Stimulated activated effector memory CD8-positive, alpha-beta T cell treated with anti-CD3 and anti-CD28 coated beads, Interleukin-12 subunit alpha, Interleukin-12 subunit beta, amount 100 ng/mL, for 72 hours (primary cell): ENCODE measurements at places on chromosomes 11 and 22.
A peak's percentile ranks its signal among the peaks of the same experiment; 100 is the strongest.

DNA sequence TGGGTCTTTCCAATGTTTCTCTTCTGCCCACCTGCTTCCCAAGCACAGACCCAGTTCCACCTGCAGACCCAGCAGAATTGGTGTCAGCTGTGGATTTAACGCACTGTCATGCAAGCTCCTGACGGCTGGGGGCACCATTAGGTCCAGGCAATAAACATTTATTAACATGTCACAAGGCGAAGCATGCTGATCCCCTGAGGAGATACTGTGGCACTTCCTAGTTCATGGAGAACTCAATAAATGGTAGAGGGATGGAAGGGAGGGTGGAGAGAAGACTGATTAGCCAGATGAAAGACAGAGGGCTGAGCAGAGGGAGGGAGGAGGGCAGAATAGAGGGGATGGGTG lies 68.3 kb upstream of the TSPAN18 start:
- no peak for DNase-seq

DNA sequence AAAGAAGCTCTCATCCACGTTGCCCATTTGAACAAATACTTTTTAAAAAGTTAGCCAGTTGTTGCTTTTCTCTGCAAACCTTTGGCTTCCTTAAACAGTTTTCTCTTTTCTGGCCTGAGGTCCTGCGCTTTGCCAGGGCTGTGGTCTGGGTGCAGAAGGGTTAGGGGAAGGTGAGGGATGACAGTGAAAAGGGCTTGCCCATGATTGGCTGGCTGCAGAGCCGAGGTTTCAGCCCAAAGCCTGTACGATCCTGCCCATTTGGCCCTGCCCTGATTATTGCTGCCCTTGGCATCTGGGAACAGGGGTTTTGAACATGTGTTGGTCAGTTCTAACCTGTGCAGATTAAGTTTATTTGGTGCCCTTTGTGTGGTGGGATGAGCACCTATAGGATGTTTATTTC lies 1.5 kb downstream of the INCENP start:
- no peak for DNase-seq

- no peak for DNase-seq
Measured at GRCh38 chr11:14065141-14065540, 102.6 kb downstream of the SPON1 start.

DNA sequence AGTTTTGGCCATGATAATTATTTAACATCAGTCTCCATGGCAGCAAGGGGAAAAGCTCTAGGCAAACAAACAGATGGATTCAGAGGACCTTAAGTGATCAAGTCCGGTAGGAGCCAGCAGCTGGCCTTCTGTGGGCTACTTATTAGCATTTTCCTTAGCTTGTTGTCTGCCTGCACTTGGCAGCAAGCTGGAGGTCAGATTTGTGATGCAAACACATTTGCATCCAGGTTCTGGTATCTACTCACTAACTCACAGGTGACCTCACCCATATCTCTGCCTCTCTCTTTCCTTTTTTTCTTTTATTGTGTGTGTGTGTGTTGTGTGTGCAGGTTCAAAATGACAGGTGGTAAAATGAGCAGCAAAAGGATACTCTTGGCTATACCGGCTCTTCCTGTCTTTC lies 32.3 kb downstream of the ARHGAP42 start:
- no peak for DNase-seq

DNA sequence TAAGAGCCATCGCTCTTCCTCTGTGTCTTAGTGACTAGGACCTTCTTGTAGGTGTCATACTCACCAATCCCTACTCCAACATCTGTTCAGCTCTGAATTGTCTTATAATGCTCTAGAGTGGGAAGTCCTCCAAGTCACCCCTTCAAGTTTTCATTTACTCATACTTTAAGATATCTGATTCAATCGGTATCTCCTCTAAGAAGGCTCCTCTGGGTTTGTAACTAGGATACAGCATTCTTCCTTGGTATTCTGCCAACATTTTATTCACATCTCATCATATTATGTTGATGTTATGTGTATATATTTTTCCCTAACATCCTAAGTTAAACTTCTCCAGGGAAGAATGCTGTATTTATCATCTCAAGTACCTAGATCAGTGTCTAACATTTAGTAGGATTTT lies 662.1 kb downstream of the NTM start:
- no peak for DNase-seq

GRCh38 chr22:44753189-44754042 lies 1.0 kb downstream of the ARHGAP8 start:
- DNase-seq, result no peak

DNA sequence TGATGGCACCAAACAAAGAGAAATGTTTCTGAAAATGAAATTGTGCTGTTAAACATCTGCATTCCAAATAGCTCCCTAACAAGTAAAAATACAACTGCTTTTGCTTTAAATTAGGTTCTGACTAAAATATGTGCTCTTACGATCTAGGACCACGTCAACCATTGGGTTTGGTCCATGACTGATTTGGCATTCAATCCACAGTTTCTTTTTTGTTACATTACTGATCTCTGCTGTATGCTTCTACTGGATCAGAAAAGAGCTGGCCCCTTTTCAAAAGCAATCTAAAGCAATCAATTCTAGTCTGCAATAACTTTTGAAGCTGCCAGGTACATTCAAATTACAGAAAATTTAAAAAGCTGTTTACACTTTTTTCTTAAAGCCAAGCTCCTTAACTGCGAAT lies 1047.1 kb upstream of the CCDC90B start:
- no peak for DNase-seq

GRCh38 chr11:47928426-47928825 lies 51.9 kb upstream of the PTPRJ start:
- no peak for DNase-seq

DNA sequence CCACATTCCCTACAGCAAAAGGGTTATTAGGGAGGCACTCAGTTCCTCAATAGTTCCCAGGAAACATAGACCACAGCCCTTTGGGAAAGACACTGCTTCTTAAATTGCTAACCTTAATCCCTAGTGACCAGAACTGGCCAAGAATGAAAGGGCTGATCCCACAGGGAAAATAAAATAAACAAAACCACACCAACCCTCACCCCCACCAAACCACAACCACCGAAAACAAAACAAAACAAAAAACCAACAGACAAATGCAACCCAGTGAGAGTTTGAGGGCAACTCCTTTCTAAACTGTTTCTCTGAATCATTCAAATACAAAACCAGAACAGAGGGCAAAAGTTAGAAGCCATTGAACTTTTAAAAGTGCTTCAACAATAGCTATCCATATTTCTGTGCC lies 57.2 kb downstream of the NAV2 start:
- DNase-seq, result no peak

GRCh38 chr11:130163346-130164220 lies 4.0 kb downstream of the ST14 start:
- no peak for DNase-seq

DNA sequence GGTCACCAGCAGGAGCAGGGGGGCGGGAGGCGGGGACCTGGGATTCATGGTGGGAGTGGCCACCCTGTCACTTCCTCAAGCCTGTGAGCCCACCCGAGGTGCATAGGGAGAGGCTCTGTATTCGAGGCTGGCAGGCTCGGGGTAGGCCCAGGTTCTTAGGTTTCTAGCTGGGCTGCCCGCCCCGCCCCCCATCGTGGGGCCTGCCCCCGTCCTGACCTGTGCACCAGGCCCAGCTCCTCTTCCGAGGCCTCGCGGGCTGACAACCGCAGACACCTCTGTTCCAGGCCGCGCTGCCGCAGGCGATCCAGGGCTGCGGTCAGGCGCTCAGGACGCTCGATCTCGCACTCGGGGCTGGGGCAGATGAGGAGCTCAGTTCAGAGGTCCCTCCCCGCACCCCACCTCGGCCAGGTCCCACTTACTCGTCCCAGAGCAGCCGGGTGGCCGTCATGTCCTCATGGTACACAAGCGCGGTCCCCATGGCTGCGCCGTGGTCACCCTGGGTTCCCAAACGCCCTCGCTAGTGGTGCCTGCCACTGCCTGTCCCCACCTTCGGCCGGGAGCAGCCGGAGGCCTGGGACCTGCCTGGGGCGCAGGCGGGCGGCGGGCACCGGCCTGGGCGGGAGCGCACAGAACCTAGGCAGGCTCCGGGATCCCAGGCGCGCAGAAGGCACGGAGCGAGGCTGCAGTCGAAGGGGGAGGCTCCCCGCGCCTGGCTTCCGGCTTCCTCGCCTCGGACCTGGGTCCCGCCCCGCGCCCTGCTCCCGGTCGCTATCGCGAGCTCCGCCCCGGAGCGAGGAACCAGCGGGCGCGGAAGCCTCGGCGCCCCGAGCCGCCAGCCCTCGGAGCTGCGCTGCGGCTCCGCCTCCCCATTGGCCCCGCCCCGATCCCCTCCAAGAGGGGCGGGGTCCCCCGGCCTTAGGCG lies at the start of gene HDAC10:
Gene HDAC10, minus strand, starts transcription at position 711 of the 922 bp plus-strand sequence. Its CDS starts 233 bp downstream, at position 478.
- peak; percentile 69 for DNase-seq

- no peak for DNase-seq
Measured at GRCh38 chr22:48277868-48278581, 1515.6 kb downstream of the TBC1D22A start.

DNA sequence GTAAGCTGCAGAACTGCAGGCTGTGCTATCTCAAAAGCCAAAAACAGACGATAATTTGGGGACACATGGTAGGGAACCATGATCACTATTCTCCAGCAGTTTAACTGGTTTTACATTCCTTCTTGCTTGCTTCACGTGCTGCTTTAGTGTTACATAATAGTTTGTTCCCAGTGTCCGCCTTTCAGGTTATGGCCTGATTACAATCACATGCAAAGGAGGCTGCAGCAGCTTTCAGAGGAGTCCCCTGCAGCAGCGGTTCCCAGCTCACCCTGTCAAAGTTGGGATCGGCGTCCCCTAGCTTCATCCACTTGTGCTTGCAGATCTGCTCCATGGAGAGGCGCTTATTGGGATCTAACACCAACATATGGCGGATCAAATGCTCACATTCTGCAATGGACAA lies 39.2 kb upstream of the APOA1 start:
- DNase-seq, result no peak

DNA sequence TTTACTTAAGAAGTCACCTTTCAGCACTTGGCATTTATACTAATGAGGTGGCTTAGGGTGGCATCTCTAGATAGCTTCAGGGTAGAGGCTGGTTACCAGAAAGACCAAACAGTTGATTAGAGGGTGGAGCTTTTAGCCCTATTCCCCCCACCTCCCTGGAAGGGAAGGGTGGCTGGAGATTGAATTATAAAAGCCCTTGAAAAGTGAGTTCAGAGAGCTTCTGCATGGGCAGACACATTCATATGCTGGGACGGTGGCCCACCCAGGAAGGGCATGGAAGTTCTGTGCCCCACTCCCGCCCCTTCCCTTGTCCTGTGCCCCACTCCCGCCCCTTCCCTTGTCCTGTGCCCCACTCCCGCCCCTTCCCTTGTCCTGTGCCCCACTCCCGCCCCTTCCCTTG lies 244.2 kb downstream of the DDX10 start:
- DNase-seq, result no peak

DNA sequence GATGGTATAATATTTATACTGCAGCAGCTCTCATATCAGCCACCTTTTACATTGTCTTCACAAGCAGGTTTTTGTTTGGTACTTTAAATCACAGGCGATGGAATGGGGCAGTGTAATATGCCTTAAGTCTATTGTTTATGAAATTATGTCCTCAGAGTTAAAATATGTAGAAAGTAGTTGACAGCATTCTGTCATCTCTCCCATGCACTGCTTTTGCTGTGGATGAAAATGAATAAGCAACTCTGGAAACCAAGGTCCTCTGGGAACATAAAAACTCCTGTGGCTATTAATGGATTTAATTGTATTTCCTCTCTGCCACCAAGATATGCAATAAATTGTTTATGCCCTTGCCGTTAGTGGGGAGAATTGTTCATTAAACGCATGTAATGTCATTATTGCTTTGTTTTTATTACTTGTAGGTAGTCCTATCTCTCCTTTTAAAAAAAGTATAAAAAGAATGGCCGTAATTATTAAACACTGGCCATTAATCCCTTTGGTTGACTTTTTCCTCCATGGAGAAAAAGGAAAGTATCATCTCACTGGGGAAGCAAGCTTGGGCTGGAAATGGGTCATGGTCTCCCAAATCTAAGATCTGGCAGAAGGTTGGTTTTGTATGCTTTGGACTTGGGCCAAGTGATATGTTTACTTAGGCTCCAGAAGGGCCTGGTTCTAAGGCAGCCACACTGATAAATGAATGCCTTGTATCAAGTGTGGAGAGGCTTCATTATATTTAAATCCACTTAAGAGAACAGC lies 13.1 kb downstream of the PACS1 start:
- DNase-seq, result no peak

DNA sequence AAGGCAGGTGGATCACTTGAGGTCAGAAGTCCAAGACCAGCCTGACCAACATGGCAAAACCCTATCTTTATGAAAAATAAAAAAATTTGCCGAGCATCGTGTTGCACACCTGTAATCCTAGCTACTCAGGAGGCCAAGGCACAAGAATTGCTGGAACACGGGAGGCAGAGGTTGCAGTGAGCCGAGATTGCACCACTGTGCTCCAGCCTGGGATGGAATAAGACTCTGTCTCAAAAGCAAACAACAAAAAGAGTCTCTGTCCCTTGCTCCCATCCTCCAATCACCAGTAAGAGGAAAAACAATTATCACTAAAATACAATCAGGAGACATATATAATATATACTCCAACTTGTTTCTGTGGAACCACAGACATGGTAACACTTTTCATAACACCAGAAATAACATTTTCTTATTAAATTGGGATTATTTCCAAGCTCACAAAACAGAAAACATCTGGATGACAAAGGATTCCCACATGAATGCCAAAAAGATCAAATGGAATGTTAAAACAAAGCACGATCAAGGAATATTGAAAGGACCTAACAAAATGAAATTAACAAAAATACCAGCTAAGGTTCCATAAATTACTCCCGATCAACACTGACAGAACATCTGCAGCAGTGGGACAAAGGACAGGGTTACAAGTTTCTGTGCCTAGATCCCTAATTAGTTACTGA lies 15.2 kb downstream of the FCHSD2 start:
- DNase-seq, result no peak

DNA sequence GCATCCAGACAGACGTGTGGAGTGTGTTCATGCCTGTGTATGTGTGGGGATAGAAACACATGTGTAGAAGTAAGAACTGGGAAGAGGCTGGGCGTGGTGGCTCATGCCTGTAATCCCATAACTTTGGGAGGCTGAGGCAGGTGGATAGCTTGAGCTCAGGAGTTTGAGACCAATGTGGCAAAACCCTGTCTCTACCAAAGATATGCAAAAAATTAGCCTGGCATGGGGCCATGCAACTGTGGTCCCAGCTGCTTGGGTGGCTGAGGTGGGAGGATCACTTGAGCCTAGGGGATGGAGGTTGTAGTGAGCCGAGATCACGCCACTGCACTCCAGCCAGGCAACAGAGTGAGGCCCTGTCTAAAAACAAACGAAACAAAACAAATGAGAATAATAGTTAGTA lies 1166.6 kb downstream of the TBC1D22A start:
- no peak for DNase-seq

GRCh38 chr22:47190957-47191670 lies 428.7 kb downstream of the TBC1D22A start:
- DNase-seq, result no peak

DNA sequence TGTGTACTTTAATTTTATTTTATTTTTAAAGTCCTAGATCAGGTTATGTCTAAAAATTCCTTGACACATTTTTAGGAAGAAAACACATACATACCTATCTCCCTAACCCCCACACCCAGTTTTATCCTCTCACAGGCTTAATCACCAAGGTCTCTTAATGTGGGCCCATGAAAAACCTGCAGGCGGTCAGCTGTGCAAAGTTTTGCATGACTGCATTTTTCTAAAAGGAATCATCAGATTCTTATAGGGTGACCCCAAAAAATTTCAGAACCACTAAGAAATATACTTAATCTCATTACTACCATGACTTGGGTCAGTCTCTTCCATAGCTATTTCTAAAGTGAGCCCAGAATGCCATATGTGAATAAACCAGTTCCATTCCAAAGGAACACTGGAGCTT lies 19.8 kb downstream of the SAA1 start:
- DNase-seq, result no peak

- no peak for DNase-seq
Measured at GRCh38 chr11:111938687-111939160, 1.6 kb downstream of the DIXDC1 start.

GRCh38 chr22:37012262-37012904 lies 6.9 kb downstream of the TST start:
- DNase-seq, result no peak
